ENCODE measurements at places on chromosomes 7 and 10.

DNA sequence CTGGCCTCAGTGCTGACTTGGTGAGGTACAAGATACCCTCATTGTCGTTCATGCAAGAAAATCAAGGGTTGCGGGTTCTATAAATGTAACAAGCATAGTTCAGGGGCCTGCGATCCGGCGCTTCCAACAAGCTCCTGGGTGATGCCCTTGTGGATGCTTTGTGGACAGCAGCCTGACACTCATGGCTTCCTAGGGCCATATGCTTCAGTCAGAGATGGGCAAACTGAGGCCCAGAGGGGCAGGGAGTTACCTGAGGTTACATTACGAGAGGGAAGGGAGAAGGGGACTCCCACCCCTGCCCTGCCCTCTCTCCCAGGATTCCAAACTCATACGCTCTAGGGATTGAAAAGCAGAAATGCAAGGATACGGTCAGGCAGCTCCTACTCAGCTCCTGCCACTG is 296.3 kb upstream of the ZMIZ1 start:
- no peak for DNase-seq

DNA sequence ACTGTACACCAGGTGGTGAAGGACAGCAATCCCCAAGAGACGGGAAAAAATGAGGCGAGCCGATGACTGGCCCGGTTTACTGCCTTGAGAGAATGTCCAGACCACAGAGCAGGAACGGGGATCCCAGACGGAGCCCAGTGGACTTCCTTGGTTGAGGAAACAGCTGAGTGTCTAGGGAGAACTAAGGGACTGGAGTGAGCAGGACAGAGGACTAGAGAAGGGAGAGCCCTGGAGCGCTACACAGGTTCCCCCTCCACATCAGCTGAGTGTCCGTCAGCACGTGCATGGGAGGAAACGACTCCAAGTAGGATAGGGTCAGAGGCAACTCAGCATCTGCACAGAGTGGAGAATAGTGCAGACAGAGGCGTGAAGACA is 7.1 kb upstream of the WDR86 start:
- DNase-seq: no peak

DNA sequence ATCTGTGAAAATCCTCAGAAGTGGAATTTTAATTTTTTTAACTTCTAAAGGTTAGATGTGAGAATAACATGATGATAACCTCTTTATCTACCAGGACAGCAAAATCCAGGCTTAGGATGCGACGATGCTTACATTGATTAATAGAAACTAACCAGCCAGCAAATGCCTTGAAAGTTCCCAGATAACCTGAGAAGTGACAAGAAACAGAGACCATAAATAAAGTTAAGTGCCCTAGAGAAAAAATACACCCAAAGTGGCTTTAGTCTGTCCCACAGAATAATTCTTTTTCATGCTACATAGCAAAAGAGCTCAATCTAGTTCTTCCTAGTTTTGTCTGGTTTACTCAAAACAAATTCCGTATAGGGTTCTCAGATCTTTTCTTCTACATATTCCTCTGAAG is 262.7 kb downstream of the WDR11 start:
- DNase-seq: no peak

DNA sequence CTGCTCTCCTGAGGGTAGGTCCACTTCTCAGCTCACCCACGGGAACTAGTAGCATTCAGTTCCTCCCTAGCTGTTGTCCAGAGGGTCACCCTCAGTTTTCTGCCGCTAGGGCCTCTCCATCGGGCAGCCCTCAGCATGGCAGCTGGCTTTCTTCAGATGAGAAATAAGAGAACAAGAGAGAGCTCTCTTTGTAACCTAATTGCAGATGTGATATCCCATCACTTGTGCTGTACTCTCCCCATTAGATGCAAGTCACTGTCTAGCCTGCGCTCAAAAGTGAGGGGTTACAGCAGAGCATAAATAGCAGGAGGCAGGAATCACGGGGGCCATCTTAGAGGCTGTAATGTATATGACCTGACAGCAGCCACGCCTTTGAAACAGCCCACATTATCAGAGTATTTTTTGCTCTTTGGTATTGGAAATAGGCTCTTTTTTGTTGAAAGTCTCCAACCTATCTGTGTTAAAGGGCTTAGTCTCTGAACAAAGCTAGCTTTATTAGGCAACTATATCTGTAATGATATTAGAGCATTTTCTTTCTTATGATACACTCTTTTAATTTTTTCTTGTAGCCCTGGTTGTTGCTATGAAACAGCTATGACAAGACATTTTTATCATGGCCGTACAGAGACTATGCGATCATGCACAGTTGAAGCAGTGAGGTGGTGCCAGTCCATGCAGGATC is 45.7 kb downstream of the CROT start:
- no peak for DNase-seq

DNA sequence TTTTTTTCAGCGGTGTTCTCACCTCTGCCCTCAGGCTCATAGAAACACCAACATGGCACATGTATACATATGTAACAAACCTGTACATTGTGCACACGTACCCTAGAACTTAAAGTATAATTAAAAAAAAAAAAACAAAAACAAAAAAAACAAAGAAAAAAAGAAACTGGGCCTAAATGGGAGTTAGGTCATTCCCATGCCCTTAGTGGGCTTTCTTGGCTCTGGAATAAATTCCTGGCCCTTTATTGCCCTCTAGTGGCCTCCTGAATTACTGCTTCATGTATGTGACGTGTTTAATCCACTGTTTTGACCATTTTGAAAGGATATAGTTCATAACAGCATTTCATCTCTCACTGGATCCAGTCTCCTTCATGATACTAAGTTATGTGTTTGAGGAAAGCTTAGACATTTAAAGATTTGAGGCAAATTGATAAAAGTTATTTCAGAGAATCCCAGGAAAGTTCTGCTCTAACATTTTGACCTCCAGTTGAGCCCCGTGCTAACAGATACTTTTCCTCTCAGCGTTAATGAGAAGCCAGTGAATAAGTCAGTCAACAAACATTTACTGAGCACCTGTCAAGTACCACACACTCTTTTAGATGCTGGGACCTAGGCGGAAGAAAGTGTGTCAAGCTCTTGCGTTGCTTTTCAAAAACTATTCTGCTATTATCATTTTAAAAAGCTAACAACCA is 54.7 kb upstream of the SYPL1 start:
- no peak for DNase-seq

DNA sequence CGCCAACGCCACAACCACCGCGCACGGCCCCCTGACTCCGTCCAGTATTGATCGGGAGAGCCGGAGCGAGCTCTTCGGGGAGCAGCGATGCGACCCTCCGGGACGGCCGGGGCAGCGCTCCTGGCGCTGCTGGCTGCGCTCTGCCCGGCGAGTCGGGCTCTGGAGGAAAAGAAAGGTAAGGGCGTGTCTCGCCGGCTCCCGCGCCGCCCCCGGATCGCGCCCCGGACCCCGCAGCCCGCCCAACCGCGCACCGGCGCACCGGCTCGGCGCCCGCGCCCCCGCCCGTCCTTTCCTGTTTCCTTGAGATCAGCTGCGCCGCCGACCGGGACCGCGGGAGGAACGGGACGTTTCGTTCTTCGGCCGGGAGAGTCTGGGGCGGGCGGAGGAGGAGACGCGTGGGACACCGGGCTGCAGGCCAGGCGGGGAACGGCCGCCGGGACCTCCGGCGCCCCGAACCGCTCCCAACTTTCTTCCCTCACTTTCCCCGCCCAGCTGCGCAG is 424 bp downstream of the EGFR start:
- no peak for DNase-seq

DNA sequence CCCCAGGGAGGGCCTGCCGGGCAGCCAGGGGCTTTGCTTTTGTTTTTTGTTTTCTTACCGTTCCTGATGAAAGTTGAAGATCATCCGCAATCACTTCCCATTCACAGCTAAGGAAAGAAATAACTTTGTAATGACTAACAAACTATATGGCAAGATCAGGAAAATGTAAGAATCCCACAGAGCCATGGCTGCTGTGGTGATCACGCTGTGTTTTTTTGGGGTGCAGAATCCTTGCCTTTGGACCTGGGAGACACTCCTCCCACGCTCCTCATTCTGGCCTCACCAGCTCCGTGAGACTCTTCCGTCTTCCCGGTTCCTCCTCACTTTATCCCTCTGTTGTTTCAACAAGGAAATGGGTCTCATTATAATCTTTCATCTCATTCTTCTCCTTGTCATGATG is 443.0 kb upstream of the MGMT start:
- DNase-seq: no peak

GRCh38 chr7:116236020-116236630 is 25.8 kb downstream of the TES start:
- no peak for DNase-seq

DNA sequence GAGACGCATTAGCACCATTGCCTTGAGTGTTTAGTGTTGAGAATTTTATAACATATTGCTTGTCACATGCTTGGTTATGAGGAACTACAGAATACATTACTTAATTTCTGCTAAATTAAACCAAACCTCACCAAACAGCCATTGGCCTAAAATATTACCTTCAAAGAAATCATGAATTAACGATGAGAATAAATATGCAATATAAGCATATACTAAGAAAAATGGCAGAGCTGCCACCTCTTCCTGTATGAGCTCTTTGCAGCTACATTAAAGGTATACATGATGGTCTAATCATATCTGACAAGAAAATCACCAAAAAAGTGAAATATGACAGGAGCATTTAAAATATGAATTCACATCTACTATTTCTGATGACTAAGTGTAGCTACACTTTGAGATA is 5.2 kb upstream of the RHEB start:
- DNase-seq: no peak

Measured in epithelial cell of prostate (primary cell).